ENCODE measurements at places on chromosomes 1 and 21.
A peak's percentile ranks its signal among the peaks of the same experiment; 100 is the strongest.

- no peak for DNase-seq
These were observed 4.6 kb upstream of the NKAIN1 start for GRCh38 chr1:31244326-31244725.

GRCh38 chr1:176208034-176208433, 948 bp upstream of the COP1 start:
- DNase-seq, result no peak

DNA sequence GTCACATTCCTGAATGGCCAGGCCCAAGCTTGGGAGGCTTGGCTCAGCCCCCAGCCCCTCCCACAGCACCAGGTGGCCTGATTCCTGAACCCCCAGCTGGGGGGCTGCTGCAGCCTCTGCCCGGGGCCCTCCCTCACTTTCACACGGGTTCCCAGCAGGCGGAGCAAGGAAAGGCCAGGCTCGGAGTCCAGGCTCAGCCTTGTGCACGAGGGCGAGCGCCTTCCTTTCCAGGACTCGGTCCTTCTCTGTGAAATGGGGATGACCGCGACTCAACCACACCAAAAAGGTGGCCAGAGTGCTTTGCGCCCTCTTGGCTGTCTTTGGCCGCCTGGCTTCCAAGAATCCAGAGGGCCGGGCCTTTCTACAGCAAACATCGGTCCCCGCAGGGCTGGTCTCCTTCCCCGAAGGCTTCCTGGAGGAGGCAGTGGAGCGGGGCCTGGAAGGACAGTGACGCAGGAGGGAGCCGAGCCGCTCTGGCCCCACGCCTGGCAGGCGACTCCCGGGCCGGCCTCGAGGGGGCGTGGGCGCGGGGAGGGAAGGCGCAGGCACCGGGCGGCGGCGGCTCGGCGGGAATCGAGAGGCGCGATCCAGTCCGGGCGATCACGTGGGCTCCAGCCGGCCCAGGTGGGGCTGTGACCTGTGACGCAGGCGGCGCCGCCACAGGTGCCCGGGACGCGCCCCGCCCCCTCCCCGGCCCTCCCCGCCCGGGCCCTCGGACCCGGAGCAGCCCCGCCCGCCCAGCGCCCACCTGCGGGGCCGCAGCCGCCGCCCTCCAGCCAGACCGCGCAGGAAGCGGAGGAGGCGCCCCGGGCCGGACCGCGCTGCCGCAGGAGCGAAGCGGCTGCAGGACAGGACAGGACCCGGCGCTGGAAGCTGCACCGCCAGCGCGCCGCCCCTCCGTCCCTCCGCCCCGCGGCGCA, at the start of gene ARHGEF16:
ARHGEF16 (plus strand) TSS at position 775 of the 920 bp plus-strand sequence. CDS start 8,420 bp downstream, outside the sequence.
- no peak for DNase-seq

DNA sequence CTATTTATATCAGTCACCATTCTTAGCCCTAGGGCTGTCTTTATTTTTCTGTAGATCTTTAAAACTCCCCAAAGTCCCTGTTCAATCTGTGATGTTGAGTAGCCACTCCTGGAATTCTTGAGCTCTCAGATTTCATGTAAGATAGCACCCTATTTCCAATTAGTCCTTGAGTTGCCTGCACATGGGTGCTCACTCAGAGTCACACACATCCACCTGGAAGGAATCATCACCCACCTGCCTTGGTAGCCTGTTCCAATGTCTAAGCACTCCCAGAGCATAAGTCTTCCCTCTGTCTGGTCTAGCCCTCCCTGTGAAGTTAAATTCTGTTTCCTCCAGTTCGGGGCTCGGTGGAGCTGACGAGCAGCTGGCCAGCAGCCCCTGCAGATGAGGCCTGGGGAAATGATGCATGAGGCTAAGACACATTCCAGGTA, 14.7 kb upstream of the ATF3 start:
- no peak for DNase-seq

DNA sequence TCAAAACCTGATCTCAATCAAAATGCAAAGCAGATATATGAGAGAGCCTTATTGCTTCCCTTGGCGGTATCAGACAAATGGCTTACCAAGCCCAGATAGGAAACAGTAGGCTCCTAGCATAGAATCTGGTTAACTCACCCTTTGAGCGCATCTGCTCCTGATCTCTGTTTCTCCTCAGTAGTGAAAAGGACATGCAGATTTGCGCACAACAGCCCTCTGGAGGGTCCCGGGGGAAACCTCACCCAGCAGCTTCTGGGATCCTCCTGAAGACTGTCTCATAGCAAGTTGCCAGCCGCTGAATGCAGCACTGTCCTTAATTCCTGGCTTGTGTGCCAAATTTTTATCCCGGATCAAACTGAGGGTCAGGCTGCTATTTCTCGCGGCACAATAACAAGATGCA, 192.2 kb downstream of the FASLG start:
- DNase-seq, result no peak

- DNase-seq, result no peak
These were observed 33.0 kb downstream of the PIK3C2B start for GRCh38 chr1:204461331-204462228.

- DNase-seq, result no peak
These were observed 525 bp downstream of the RYR2 start for GRCh38 chr1:237042526-237042891.

GRCh38 chr1:6172549-6172948, 7.6 kb downstream of the CHD5 start:
- no peak for DNase-seq

GRCh38 chr1:190479516-190479915, 1.9 kb upstream of the BRINP3 start:
- DNase-seq, result no peak

- peak; percentile 23 for DNase-seq
These were observed 646 bp downstream of the MAPKAPK2 start for GRCh38 chr1:206685334-206685768.

- no peak for DNase-seq
These were observed 27.7 kb downstream of the DNAJC11 start for GRCh38 chr1:6673816-6674398.

GRCh38 chr1:179083533-179083932, 1.7 kb downstream of the TOR3A start:
- DNase-seq, result no peak

DNA sequence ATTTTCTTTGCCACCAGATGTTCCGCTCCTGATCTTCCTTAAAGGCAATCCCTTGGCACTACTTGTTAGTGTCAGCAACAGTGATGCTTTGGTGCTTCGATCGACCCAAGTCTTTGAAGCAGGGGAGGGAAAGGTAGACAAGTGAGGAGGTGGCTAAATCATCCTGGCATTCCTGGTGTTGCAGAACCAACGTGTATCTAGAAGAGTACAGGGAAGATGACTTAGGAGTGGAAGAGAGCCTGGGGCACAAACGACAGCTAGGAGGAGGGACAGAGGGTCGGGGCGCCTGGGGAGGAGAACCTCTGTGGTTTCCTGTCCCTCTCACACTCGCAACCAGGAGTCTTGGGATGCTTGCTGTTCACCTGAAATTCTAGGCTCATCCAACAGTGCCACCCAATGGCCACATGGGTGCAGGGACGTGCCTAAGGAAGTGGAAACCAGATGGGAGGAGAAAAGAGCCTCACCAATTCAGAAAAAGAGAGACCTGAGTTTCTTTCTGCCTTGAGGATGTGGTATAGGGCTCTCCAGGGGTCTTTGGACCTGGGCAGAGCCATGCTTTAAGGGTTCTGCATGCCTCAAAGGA, 9.5 kb upstream of the KCNA2 start:
- no peak for DNase-seq

DNA sequence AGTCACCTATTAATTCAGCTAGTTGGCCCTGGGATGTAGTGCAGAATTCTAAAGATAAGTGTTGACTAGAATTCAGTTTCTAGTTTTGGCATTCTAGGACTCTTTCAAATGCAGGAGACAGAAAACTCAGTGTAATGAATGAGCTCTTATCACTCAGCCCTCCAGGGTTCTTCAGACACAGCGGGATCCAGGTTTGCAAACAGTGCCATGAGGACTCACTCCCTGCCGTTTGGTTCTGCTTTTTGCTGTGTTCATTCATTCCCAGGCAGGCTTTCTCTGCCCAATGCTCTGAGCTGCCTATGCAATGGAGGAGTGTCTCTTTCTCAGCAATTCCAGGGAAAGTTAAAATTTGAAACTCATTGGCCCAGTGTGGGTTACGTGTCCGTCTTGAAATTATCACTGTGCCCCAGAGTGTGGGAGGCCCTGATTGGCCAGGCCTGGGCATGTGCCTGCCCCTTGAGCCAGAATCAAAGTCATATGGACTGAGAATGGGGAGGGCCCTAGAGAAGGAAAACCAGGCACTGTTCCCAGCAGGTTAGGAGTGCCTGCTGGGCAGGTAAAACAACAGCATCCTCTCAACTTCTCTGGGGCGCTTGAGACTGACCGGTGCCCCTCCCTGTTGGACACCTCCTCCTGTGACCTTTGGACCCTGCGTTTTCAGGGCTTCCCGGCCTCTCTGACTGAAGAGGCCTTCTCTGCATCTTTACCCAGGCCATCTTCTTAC, 43.4 kb downstream of the TMEM51 start:
- no peak for DNase-seq

- no peak for DNase-seq
These were observed 15.1 kb upstream of the ADORA1 start for GRCh38 chr1:203112475-203112874.

GRCh38 chr1:20359451-20360330, 69.0 kb downstream of the VWA5B1 start:
- DNase-seq, result no peak

DNA sequence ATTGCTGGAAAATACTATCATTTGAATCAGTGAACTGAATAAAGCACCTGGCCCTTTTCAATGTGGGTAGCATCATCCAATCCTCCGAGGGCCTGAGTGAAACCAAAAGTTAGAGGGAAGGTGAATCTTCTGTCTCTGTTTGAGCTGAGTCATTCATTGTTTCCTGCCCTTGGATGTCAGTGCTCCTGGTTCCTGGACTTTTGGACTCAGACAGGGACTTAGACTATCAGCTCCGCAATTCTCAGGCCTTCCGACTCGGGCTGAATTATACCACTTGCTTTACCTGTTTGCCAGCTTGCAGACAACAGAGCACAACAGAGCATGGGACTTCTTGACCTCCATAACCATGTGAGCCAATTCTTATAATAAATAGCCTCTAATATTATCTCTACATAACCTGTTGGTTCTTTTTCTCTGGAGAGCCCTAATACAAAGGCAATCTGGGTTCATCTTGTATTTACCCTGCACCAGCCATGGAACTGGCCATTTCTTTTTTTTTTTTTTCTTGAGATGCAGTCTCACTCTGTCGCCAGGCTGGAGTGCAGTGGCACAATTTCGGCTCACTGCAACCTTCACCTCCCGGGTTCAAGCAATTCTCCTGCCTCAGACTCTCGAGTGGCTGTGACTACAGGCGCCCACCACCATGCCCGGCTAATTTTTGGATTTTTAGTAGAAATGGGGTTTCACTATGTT, 19.2 kb upstream of the VASH2 start:
- no peak for DNase-seq

DNA sequence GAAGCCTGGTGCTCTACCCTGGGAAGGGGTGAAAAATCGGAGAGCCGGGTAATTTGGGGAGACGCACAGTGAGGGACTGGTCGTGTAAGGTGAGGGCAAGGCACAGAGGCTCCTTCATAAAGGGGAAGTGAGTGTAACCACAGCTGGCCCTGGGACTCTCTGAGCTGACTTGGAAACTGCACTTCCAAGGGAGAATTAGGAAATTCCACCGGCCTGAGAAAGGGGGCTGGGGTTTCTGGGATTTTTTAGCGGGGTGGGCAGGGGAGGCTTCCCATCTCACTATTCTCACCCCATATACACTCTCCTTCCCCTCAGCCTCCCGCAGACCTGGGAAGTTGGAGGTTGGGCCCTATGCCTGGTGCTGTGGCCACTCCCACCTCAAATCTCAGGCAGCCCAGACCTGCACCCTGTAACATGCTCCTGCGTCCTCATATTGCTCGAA, 88.3 kb upstream of the IPO9 start:
- DNase-seq, result no peak

DNA sequence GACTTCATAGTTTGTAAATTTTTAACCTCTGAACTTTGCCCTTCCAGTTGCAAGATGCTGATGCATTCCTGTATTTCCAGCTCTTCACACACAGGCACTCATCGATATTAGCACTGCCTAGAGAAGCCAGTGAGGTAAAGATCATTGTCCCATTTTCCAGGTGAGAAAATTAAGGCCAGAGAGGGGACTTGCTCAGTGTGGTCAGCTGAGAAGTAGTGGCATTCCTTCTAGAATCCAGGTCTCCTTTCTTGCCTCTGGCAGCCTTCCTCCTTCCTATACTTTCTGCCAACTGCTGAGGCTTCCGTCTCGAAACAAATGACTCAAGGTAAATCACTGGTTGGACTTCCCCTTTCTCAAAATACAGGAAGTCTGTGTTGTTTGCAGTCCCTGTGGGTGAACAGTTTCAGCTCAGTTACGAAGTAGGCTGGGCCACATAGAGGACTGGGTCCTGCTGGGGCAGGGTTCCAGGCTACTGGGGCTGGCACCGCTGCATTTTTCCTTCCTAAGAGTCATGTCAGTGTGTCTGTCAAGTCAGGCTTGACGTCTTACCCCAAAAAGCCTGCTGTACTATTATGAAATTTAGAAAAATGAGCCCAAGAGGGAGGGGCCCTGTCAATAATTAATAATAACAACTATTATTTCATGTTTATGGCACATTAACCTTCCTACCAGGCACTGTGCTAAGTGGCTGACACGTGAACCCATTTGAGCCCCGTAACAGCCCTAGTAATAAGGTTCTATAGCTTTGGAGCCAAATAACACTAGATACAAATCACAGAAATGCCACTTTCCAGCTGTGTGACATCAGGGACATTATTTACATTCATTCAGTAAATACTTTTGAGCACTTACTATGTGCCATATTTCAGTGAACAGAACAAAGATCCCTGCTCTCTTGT, 16.6 kb upstream of the RNF19B start:
- peak; percentile 43 for DNase-seq

DNA sequence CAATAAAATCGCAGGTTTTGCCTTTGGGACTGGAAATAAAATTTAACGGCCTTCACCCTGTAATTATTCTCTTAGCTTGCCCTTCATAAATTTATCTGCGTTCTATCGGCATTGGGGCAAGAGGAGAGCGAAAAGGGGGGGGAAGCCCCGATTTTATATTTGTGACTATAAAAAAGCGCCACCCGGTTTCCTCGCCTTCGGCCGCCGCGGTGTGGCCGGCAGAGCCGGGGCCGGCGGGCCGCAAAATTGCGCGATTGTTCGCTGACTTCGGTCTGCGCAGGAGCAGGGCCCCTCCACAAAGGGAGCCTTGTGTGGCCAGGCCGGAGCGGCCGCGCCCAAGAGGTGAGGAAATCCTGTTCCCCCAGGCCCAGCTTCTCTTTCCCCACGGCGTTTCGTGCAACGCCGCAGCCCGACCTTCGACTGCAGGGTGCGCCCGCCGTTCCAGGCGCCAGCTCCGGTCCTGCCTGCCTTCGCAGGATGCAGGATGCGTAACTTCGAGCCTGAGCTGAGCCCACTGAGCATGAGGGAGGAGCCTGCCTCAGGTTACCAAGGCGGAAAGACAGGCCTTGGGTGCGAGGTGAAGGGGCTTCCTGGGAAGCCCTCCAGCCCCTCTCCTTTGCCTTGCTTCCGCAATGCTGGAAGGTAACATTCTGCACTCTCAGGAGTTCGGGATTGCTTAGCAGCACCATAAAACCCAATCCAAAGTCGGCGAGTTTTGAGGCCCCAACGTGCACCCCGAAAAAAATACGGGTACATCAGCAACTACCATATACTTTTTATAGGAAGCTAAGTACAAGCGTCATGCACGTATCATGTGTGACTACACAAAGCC, 4.9 kb upstream of the TBX15 start:
- no peak for DNase-seq
